ENCODE measurements at places on chromosomes 16 and 17. TPM values are rescaled to one million over a fixed set of nuclear protein-coding genes. Genes with fewer than 3 reads are reported as not detected.

Gene C16orf90
- total RNA-seq: not detected

Gene PRSS33
- total RNA-seq: not detected

Gene CCDC78
- 7.1 TPM for total RNA-seq

Gene ZNRF1
- 23.7 TPM for total RNA-seq

Gene EXOC3L1
- not detected for total RNA-seq

Gene FN3K
- 7.9 TPM for total RNA-seq

Gene ANKS4B
- total RNA-seq: 0.06 TPM

Gene GPR142
- not detected for total RNA-seq

Gene ABCC12
- 0.09 TPM for total RNA-seq

Gene RUNDC3A
- total RNA-seq: 0.57 TPM
